Natural killer cell treated with Interleukin-12 subunit alpha and Interleukin-12 subunit beta and Interleukin-15 and Interleukin-18, amount 100 ng/mL, for 72 hours (primary cell): ENCODE measurements at places on chromosomes 7 and 10. TPM values are rescaled to one million over a fixed set of nuclear protein-coding genes. Genes with fewer than 3 reads are reported as not detected.
A peak's percentile ranks its signal among the peaks of the same experiment; 100 is the strongest.

ADAM8 gene
- 202 TPM for total RNA-seq

GIMAP5 gene
- 75.5 TPM for total RNA-seq

TMEM130 gene
- total RNA-seq, result not detected

NKX2-3 gene
- total RNA-seq, result not detected

CHST15 gene
- total RNA-seq, result 0.95 TPM

- H3K36me3 ChIP-seq, result peaks cover 5% of the 10 kb centered on the region
- H3K27ac ChIP-seq, result no peak overlapping the region
- no peaks in the 10 kb centered on the region for H3K4me1 ChIP-seq
- no peak for DNase-seq
- no peaks in the 10 kb centered on the region for H3K27me3 ChIP-seq
These were observed 25.7 kb downstream of the PDIA4 start for GRCh38 chr7:149002604-149003003.

DNA sequence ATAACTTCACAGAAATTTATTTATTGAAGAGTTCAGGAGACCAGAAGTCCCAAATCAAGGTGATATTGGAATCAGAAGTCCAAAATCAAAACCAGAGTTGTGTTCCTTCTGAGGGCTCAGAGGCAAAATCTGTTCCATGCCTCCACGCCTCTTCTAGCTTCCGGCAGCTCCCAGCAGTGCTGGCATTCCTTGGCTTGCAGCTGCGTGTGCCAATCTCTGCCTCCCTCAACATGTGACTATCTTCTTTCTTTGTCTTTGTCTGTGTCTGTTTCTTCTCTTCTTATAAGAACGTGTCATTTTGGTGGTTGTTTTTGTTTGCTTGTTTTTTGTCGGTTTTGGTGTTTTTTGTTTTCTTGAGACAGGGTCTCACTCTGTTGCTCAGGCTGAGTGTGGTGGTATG, 116.1 kb downstream of the APBB1IP start:
- H3K4me1 ChIP-seq, result peaks cover 11% of the 10 kb centered on the region
- H3K27me3 ChIP-seq, result no peaks in the 10 kb centered on the region
- no peak overlapping the region for H3K4me3 ChIP-seq

GRCh38 chr10:71409516-71410104, 12.9 kb downstream of the CDH23 start:
- no peak overlapping the region for H3K27ac ChIP-seq
- H3K4me1 ChIP-seq, result no peaks in the 10 kb centered on the region
- H3K27me3 ChIP-seq, result peaks cover 13% of the 10 kb centered on the region

DNA sequence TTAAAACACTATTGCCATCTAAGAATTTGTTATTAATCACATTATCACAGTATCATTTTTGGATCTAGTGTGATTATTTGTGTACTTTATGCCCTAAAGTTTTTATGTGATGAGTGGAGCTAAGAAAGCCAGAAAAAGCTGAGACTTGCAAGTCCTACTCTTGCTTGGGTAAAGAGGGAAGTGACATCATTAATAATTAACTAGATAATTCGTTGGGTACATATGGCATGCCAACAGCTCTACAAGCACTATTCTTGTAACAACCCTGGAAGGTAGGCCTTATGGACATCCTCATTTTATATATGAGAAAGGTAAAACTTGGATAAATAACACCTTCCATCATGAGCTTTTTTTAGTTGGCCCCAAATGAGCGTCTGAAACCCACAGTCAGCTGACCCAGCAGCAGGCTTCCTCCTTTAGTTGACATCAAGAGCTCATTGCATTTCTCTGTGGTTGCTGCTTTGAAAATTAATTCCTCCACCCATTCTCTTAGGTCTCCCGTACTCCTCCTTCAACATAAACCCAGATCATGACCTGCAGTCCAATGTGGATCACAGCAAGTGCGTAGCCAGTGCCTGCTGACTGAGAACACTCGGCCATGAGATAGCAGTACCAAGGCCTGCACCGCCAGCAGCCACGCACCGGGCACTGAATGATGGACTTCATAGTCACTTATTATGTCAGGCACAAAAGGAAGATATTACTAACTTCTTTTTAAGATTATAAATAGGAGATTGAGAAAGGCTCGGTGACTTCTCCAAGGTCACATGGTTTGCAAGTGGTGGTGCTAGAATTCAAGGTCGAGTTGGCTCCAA, 292.0 kb upstream of the AOAH start:
- H3K4me3 ChIP-seq, result no peak overlapping the region
- DNase-seq, result no peak
- peaks cover 11% of the 10 kb centered on the region for H3K36me3 ChIP-seq
- H3K4me1 ChIP-seq, result peaks cover 13% of the 10 kb centered on the region
- peak overlapping the region; percentile 3 for H3K27ac ChIP-seq

DNA sequence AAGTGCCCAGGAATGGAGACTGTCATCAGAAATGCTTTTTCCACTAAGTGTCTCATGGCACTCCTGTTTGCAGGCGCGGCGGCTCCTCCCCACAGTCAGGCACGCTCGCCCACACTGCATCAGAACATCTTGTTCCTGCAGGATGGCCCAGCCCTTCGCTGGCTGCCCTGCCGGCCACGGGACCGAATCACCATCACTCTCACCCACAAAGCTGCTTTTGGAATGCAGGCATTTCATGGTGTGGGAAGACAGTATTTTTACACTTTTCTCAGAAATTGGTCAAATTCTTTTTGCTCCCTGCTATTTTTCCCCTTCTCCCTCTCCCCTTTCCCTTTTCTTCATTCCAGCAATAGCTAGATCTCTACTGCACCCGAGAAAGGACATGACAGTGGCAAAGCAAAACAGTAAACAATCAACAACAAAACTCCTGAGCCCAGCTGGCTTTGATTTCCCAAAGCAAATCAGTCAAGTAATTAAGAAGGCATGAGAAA, 176.1 kb upstream of the TNS3 start:
- H3K36me3 ChIP-seq, result no peaks in the 10 kb centered on the region
- H3K4me3 ChIP-seq, result no peak overlapping the region
- peaks cover 11% of the 10 kb centered on the region for H3K27me3 ChIP-seq
- H3K27ac ChIP-seq, result no peak overlapping the region
- no peak for DNase-seq

DNA sequence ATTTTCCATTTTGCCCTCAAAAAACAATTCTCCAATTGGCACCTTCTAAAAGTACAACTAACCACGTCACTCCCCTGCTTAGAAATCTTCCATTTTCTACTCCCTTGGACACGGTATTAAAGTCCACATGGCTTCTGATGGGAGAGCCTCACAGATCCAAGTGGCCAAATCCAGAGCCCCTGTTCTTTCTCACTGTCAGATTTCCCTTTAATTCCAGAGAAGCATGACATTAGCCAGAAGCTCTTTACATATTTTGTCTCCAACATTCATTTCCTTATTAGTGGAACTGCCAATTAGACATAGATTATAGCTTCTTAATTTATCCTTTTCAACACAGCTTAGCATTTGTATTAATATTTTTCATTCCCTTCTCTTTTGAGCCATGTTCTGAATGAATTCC, 118.7 kb downstream of the ELMO1 start:
- peaks cover 22% of the 10 kb centered on the region for H3K4me1 ChIP-seq
- no peak overlapping the region for H3K27ac ChIP-seq
- peaks cover 12% of the 10 kb centered on the region for H3K36me3 ChIP-seq
- no peak overlapping the region for H3K4me3 ChIP-seq
- no peaks in the 10 kb centered on the region for H3K27me3 ChIP-seq
- DNase-seq, result no peak

GRCh38 chr7:117830422-117830954, 42.8 kb downstream of the CTTNBP2 start:
- no peaks in the 10 kb centered on the region for H3K36me3 ChIP-seq
- no peak for DNase-seq
- no peak overlapping the region for H3K27ac ChIP-seq

- H3K27ac ChIP-seq, result no peak overlapping the region
- peaks cover 74% of the 10 kb centered on the region for H3K27me3 ChIP-seq
- no peak overlapping the region for H3K4me3 ChIP-seq
- H3K4me1 ChIP-seq, result no peaks in the 10 kb centered on the region
These were observed 19.4 kb downstream of the NRAP start for GRCh38 chr10:113644185-113645120.

GRCh38 chr10:129029851-129030602, 437.0 kb upstream of the MGMT start:
- no peak overlapping the region for H3K27ac ChIP-seq
- no peaks in the 10 kb centered on the region for H3K36me3 ChIP-seq
- peaks cover 48% of the 10 kb centered on the region for H3K27me3 ChIP-seq
- no peak for DNase-seq
- H3K4me1 ChIP-seq, result peaks cover 8% of the 10 kb centered on the region

- no peaks in the 10 kb centered on the region for H3K36me3 ChIP-seq
- H3K4me1 ChIP-seq, result peaks cover 2% of the 10 kb centered on the region
- H3K27me3 ChIP-seq, result peaks cover 23% of the 10 kb centered on the region
- no peak overlapping the region for H3K4me3 ChIP-seq
- DNase-seq, result no peak
These were observed 35.5 kb upstream of the CABCOCO1 start for GRCh38 chr10:61627266-61627665.

- peak overlapping the region; percentile 58 for H3K27ac ChIP-seq
- no peaks in the 10 kb centered on the region for H3K4me1 ChIP-seq
- H3K4me3 ChIP-seq, result no peak overlapping the region
- DNase-seq, result no peak
These were observed 16.0 kb upstream of the VOPP1 start for GRCh38 chr7:55588379-55588699.

- H3K27me3 ChIP-seq, result no peaks in the 10 kb centered on the region
- no peak overlapping the region for H3K27ac ChIP-seq
- H3K4me3 ChIP-seq, result no peak overlapping the region
- no peak for DNase-seq
- no peaks in the 10 kb centered on the region for H3K4me1 ChIP-seq
These were observed 645.2 kb downstream of the PHTF2 start for GRCh38 chr7:78443811-78444210.

GRCh38 chr10:119310806-119311205, 103.4 kb downstream of the GRK5 start:
- H3K4me1 ChIP-seq, result peaks cover 75% of the 10 kb centered on the region
- peaks cover 13% of the 10 kb centered on the region for H3K36me3 ChIP-seq

GRCh38 chr7:52486267-52486666, 549.2 kb upstream of the POM121L12 start:
- no peak for DNase-seq
- no peaks in the 10 kb centered on the region for H3K4me1 ChIP-seq
- H3K27me3 ChIP-seq, result no peaks in the 10 kb centered on the region
- H3K27ac ChIP-seq, result no peak overlapping the region

DNA sequence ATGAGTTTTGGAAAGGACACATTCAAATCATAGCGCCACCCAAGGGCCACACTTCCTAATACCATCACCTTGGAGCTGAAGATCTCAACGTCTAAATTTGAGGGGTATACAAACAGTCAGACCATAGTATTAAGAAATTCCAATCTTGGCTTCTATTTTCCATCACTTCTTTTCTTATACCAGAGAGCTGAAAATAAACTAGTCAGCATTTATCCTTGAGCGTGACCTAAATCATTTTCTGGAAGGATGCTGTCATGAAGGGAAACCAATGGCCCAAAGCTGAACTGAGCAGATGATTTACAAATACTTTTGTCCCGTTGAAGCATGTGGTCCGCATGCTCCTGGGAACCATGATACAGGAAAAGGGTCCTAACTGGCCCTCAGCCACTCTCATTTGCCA, 921.9 kb downstream of the CCSER2 start:
- no peak overlapping the region for H3K27ac ChIP-seq
- H3K27me3 ChIP-seq, result no peaks in the 10 kb centered on the region
- H3K4me3 ChIP-seq, result no peak overlapping the region
- DNase-seq, result no peak
- H3K36me3 ChIP-seq, result no peaks in the 10 kb centered on the region
- no peaks in the 10 kb centered on the region for H3K4me1 ChIP-seq

DNA sequence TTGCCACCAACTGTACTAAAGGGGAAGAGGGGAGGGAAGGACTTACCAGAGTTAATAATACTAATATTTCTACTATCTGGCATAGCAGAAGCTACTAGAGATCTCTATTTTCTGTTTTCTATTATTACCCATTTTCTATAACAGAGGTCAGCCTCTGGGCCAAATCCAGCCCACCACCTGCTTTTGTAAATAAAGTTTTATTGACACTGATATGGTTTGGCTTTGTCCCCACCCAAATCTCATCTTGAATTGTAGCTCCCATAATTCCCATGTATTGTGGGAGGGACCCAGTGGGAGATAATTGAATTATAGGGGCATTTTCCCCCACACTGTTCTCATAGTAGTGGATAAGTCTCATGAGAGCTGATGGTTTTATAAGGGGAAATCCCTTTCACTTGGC, 45.9 kb upstream of the CUL1 start:
- H3K4me3 ChIP-seq, result no peak overlapping the region
- no peaks in the 10 kb centered on the region for H3K4me1 ChIP-seq
- no peak for DNase-seq
- H3K27me3 ChIP-seq, result no peaks in the 10 kb centered on the region
- H3K27ac ChIP-seq, result no peak overlapping the region

- DNase-seq, result no peak
- H3K4me1 ChIP-seq, result no peaks in the 10 kb centered on the region
- H3K27ac ChIP-seq, result no peak overlapping the region
- H3K36me3 ChIP-seq, result no peaks in the 10 kb centered on the region
- H3K4me3 ChIP-seq, result no peak overlapping the region
These were observed 398.1 kb upstream of the C7orf33 start for GRCh38 chr7:148192491-148192890.

DNA sequence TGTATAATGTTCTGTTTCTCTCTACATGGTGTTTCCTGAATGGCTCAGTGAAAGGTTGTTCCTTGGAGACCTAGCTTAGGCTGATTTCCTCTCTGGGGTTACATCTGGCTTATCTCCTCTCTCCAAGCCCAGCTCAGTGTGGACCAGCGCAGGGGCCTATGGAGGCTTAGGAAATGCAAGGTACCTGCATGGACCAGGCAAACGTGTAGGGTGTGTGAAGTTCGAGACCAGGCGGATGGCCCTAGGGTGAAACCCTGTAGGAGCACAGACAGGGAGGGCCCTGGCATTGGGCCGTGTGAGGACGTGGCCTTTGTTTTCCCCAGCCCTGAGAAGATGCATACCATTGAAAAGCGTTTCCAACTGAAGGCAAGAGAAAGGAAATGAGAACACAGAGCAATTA, 59.0 kb downstream of the DOCK1 start:
- DNase-seq, result no peak
- no peaks in the 10 kb centered on the region for H3K36me3 ChIP-seq

- H3K27ac ChIP-seq, result no peak overlapping the region
- H3K36me3 ChIP-seq, result peaks cover 4% of the 10 kb centered on the region
- peaks cover 3% of the 10 kb centered on the region for H3K27me3 ChIP-seq
- no peak overlapping the region for H3K4me3 ChIP-seq
- DNase-seq, result no peak
These were observed 232.9 kb downstream of the DYNC1I1 start for GRCh38 chr7:96005271-96005670.

DNA sequence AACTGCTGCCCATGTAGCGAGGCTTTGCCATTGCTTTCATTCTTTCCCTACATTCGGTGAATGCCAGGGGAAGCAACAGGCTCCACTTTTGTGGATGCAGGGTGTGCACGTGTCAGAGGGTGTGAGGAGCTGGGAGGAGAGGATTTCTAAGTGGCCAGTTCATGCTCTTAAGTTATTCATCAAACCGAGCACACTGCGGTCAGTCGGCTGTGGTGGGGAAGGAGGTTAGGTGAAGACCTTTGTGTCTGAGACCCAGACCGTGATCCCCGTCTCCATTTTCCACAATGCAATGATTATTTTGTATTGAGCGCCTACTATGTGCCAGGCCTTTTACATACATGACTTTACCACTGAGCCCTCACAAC, 438.6 kb upstream of the GALNT17 start:
- DNase-seq, result no peak
- H3K4me3 ChIP-seq, result peak overlapping the region; percentile 75
- no peaks in the 10 kb centered on the region for H3K27me3 ChIP-seq
- H3K36me3 ChIP-seq, result peaks cover 5% of the 10 kb centered on the region
- H3K27ac ChIP-seq, result no peak overlapping the region
- H3K4me1 ChIP-seq, result peaks cover 30% of the 10 kb centered on the region
